ENCODE measurements at places on chromosomes 13 and 19.

- DNase-seq: no peak
These were observed 31.4 kb downstream of the CERS4 start for GRCh38 chr19:8240274-8241229.

DNA sequence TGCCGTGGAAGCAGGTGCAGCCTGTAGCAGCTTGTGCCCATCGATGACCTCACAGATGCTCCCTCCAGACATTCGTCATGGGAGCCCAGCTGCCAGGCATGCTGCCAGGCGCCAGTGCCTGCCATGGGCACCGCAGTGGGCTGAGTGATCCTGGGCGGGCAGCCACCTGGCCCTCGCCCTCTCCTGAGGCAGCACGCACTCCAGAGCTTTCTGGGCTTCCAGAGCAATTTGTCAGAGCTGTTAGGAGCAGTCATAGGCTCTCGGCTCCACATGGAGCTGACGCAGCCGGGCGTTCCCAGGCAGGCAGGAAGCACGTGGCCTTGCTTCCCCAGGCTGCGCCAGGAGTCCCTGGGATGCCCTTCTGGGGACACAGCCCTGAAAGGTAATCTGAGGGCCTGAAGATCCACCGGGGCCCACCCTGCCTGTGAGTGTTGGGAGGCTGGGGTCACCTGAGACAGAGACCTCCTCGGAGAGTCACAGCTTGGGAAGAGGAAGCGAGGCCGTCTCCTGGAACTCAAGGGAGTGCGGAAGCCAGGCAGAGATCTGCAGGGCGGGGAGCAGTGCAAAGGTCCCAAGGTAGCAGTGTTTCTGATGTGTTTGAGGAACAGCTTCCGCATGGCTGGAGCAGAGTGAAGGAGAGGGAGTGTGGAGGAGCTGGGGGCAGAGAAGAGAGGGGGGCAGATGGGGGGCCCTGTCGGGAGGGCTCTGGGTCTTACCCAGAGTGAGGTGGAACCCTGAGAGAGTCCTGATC lies 50.6 kb downstream of the DPF1 start:
- DNase-seq: peak; percentile 39

- no peak for DNase-seq
These were observed 57.1 kb downstream of the ALOX5AP start for GRCh38 chr13:30792285-30793000.

DNA sequence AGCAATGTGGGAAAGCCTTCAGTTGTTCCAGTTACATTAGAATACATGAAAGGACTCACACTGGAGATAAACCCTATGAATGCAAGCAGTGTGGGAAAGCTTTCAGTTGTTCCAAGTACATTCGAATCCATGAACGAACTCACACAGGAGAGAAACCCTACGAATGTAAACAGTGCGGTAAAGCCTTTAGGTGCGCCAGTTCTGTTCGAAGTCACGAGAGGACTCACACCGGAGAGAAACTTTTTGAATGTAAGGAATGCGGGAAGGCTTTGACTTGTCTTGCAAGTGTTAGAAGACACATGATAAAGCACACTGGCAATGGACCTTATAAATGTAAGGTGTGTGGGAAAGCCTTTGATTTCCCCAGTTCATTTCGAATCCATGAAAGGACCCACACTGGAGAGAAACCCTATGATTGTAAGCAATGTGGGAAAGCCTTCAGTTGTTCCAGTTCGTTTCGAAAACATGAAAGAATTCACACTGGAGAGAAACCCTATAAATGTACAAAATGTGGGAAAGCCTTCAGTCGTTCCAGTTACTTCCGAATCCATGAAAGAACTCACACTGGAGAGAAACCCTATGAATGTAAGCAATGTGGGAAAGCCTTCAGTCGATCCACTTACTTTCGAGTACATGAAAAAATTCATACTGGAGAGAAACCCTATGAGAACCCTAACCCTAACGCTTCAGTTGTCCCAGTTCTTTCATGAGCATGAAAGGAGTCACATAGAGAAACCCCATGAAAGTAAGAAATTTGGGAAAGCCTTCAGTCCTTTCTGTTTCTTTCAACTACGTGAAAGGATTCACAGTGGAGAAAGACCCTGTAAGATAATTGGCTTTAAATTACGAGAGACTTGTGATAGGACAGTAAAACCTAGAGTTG lies 20.1 kb downstream of the ZNF627 start:
- no peak for DNase-seq

GRCh38 chr19:41776700-41777099 lies 19.7 kb upstream of the CEACAM3 start:
- DNase-seq: no peak

- no peak for DNase-seq
These were observed 100.1 kb downstream of the DGKH start for GRCh38 chr13:42148538-42148937.

- no peak for DNase-seq
These were observed 48.6 kb downstream of the UBL3 start for GRCh38 chr13:29801737-29802305.

DNA sequence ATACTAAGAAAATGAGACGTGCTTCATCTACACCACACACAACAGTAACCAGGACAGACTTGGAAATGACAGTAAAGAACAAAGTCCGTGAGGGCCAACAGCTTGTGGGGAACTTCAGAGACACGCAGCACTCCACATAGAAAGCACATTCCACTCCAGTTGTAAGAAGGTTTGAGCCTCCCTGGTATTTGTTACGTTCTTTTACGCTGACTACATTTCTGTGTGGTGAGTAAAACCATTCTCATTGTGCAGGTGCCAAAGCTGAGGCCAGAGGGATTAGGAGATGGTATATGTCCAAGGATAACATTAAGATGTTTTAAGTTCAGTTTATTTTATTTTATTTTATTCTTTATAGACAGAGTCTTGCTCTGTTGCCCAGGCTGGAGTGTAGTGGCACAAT lies 1189.9 kb downstream of the UQCRFS1 start:
- no peak for DNase-seq

DNA sequence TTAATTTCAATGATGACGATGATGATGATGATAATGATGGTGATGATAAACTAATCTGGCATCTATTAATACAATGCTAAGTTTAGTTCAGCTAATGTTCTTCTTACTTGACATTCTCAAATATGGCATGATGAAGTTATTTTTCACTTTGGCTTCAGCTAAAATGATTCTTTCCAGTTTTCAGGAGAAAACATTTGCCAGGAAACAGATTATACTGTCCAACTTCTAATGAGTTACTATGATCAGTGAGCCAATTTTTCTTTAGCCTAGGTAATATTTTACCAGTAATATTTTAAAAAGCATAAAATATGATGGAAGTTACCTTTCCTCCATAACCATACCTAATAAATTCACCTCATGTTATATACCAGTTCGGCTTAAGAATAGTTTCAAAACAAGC lies 245.7 kb upstream of the CSNK1A1L start:
- DNase-seq: no peak

DNA sequence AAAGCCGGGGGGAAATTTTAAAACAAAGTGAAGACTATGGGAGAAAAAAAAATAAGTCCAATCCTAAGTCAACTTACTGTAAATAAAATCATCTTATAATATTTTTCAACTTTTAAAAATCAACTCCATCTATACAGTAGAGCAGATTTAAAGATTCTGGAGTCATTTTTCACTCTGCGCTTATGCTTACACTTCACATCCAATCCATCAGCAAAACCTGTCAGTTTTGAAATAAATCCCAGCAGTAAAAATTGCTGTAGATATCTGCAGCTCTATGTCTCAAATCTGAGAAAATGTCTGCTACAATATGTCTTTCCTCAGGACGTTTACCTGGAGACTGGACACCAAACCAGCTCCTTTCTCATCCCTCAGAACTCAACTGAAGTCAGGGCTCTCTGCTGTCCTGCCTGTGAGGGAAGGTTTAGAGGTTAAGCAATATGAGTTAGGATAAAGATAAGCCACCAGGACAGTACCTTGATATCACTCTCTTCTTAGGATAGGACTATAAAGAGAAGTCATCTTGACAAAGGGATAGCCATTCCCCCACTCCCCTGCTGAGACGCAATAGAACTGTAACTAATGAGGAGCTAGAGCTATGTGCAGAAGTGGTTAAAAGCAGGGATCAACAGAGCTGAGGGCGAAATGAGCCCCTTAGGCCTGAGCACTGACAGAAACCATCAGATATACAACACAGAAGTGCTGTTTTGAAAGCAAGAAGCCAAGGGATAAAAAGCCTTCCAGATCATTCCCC lies 254.7 kb upstream of the KLHL1 start:
- no peak for DNase-seq

All from NCI-H774 (cell line).